ENCODE measurements at places on chromosomes 7 and 10.

GRCh38 chr7:117021986-117022385 is 68.7 kb downstream of the ST7 start:
- DNase-seq = no peak

DNA sequence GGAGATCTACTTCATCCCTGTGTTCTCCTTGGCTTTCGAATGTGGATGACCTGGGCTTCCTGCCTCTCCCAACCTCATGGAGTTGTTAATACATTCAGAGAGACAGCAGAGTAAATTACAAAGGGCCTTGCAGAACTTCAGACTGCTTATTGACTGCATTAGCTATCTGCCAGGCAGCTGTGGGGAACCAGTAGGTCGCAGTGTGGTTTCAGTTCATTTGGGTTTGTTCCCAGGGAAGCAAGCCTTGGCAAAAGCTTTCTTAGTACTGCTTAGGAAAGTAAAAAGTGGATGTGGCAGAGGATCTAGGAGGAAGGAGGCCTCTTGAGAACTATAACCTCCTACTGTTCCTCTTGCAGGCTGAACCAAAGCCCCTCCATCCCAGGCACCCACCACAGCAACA is 9.2 kb downstream of the NPFFR1 start:
- DNase-seq = peak; percentile 57

- DNase-seq = no peak
These were observed 16.6 kb downstream of the STMP1 start for GRCh38 chr7:135678612-135679575.

DNA sequence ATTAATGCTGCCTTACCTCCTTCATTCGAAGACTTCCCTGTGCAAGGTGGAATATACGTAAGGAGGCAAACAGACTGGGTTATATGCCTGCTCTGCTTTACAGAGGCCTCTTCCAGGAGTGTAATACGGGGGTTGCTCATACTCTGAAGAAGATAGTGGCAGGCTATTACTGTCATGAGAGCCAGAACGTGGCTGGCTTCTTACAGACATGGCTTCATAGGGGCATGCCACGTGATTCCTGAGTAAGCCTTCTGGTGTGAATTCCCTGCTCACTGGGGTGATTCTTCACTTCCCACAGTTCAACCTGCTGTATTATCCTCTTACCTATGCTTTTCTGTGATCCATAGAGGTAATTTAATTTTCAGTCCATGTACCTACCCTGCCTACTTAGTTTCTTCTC is 141.8 kb downstream of the ST7 start:
- DNase-seq = no peak

DNA sequence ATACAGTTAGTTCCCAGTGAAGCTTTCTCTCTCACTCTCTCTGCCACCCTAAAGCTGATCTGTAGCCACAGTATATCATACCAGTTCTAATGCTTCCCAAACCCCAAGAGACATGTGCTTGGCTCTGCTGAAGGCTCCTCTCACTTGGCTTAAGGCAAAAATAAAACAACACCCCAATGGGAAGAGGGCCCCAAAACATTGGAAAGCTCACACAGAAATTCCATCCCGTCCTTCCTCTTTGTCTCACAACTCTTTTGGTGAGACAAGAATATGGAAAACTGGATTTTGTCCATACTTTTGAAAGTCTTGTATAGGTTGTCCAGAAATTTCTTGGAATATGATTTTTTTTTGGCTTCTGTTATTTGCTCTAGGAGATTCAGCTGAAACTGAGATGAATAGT is 56.1 kb upstream of the WNT16 start:
- DNase-seq = no peak

DNA sequence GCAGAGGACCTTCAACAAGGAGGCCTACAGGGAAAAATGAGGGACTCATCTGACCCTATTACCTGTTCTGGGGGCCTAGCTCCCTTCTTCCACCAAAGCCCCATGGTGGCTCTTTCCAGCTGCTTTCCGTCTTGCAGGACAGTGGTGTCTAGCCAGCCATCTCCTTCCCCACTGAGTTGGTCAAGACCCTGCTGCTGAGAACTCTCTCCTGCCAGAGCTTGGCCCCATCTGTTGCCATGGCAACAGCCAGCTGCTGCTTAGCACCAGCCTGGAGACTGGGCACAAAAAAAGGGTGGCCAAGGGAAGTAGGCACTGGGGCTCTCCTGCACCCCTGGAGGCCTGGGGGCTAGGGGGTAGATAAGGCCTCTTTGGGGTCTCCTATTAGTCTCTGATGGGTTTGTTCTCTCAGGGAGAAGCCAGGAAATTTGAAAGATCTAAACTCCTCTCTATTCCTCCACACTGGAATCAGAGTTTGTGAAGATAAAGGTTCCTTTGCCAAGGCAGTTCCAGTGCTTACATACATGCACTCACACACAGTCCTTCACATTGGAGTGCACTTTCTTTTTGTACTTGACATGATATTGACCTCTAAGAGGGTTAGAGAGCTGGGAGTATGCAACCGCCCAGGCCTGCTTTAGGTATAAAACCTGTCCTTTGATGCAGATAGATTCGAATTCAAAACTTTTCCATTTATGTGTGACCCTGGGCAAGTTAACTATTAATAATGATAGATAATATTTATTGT is 15.8 kb downstream of the TSPAN33 start:
- no peak for DNase-seq

- no peak for DNase-seq
These were observed 631.7 kb downstream of the KCNMA1 start for GRCh38 chr10:77005871-77006270.

- no peak for DNase-seq
These were observed 9.8 kb downstream of the MAPK8 start for GRCh38 chr10:48316236-48316635.

DNA sequence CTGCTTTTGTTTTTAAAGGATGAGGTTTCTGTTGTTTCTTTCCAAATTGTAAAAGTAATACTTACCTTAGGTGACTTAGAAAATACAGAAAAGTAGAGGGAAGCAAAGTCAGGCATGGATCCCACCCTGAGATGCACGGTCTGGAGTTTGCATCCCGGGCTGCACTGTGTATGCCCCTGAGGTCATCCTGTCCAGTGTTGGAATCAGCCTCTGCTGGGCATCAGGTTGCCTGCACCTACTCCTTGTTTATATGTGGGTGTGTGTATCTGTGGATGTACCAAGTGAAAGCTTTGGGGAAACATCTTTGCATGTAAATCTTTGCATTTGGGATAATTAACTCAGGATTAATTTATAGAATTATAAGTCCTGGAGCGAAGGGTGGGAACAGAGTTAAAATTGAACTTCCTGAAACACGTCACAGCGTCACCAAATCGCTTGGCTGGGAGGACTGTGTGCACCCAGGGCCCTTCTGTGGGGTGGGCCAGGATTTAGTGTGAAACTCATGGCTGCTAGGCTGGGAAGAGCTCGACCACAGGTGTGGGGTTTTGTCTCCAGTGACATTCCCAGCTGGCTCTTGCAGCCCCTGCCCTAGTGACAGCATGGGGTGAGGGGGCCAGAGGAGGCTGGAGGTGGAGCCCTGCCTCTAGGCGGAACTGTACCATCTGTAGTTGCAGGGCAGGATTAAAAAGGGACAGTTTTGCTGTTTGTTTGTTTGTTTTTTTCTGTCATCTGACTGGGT is 27.9 kb downstream of the GTF2IRD1 start:
- no peak for DNase-seq

- no peak for DNase-seq
These were observed 31.4 kb upstream of the RSU1 start for GRCh38 chr10:16848562-16849154.

DNA sequence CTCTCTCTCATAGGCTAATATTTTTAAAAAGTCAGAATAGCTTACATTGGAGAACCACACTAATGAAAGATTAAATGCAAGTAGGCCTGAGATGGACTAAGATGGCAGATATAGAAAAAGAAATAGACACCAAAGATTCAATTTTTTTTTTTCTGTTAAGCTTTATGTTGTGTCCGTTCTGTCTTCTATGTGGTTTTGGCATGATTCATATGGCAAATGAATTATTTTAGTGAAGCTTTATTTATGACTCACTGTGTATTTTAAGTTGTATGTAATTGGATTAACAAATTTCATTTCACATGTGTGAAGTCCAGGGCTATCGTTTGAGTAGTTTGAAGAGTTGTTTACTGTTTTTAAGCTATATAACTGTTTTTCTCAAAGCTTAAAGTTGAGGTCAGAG is 214.8 kb downstream of the CAMK1D start:
- no peak for DNase-seq

DNA sequence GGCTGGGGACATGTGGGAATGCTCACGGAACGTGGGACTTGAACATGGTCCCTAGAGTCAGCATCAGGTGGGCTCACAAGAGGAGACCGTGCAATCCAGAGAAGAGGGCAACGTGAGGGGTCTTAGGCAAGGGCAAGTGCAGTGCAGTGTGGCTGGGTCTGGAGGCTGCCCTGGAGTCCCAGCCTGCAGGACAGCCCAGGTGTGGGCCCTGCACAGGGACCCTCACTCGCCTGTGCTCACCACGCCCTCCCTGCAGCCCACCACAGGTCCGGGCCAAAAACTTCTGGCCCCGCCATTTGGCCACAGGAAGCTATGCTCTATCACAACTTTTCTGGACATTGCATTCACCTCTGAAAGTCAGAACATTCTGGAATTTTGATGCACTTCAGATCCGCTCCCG is 133.5 kb downstream of the PAXIP1 start:
- no peak for DNase-seq

- no peak for DNase-seq
These were observed 303.8 kb downstream of the KCNMA1 start for GRCh38 chr10:77333610-77334340.

DNA sequence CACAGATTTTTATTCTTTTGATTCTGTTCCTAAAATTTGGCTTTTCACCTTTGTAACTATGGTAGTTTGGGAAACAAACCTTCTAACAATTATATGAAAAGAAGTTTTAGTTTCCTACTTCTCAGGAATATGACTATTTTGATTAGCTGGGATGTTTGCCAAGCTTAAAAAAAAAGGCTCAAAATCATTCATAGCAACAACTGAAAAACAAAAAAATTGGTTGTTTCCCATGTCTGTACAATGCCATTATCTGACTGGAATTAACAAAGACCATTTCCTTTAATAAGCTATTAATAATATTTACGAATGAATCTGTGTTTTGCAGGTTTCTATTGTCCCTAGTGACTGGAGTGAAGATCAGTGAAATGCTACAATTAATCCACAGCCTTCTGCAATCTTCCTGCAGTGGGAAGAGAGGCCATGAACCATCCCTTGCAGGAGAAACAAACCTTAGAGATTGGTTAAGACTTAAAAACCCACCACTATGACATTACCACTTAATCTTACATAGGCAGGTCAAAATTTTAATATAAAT is 4.2 kb downstream of the PURB start:
- DNase-seq = no peak

DNA sequence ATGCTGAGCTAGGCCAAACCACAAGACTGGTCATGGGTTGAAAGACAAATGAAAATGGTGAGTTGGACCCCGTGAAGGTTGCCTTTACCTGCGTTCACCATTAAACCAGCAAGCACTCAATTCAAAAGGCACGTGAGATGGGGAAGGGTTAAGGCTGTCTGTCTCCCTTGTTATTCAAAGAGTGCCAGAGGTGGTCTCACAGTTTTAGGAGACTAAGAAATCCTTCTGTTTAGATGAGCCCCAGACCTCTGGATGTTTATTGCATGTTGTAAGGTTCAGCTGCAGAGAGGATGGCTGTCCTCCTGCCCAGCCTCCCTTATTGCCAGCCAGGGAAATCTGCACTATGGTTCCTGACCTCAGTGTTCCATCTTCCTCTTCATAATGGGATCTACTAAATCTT is 498.0 kb upstream of the CELF2 start:
- DNase-seq = no peak

- no peak for DNase-seq
These were observed 10.8 kb upstream of the NKX2-3 start for GRCh38 chr10:99521765-99522469.

DNA sequence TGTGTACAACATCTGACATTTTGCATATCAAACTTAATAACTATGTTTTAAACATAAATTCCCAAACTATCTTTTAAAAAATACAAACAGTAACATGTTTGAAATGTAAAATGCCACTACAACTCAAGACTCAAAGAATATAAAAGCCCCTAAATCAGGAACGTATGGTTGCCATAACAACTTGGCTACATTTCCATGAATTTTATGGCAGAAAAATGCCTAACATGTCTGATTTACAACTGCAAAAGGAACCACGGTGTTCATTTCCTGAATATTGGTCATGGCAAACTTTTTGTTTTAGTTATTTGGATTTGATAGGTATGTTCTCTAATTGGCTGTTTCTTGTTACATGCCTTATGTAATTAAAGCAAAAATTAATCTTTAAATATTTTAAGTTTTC is 2.0 kb downstream of the SOSTDC1 start:
- DNase-seq = no peak

GRCh38 chr7:143480501-143480900 is 2.8 kb downstream of the TAS2R41 start:
- DNase-seq = no peak

- DNase-seq = no peak
These were observed 145.6 kb downstream of the PFKFB3 start for GRCh38 chr10:6348096-6348874.

- DNase-seq = no peak
These were observed 11.3 kb upstream of the RABGEF1 start for GRCh38 chr7:66729274-66729673.

DNA sequence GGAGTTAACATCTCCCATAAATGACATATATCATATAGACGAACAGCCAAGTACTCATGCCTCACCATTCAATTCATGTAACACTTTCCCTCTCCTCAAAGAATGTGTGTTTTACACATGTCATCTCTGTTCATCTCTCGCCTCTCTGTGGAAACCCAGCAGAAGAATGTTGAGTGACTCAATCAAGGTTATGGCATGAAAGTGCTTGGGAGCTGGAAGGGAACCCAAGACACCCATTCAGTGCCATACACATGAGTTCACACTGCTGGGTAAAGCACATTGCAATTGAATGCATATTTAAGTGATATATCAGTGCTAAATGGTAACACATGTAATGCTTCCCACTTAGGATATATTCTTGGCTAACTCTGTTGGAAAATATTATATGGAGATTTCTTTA is 322.9 kb downstream of the PTEN start:
- DNase-seq = peak; percentile 87

DNA sequence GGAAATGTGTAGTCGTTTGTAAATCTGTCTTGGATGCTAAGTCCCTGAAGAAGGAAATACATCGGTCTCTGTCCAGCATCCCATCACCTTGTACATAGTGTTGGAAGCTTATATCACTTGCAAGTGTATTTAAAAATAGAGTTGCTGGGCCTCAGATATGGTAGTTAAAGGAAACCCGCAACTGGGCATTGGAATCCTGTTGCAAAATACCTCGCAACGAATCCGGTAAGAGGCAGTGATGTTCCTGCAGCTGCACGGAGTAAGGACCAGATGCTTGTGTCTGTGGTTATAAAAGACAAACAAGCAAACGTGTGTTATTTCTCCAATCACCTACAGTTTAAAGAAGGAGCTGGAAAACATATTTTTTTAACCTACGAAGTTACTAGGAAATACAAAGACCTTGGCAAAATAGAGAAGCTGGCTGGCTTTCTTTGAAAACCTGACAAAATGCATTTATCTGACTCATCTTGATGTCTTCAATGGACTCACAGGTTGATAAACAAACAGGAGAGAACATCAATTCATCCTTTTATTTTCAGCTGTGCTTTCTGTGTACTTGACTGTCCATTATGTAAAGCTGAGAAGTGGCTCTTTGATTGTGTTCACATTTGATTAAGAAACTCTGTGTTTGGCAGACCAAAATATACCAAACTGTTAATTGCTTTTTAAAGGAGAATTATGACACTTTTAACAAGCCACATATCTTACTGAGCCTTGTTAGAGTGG is 326.4 kb downstream of the SFMBT2 start:
- DNase-seq = no peak
